ENCODE measurements at places on chromosomes 12 and 14.
A peak's percentile ranks its signal among the peaks of the same experiment; 100 is the strongest.

- DNase-seq: no peak
Measured at GRCh38 chr14:72946491-72946890, 20.2 kb downstream of the DCAF4 start.

- no peak for DNase-seq
Measured at GRCh38 chr12:99339663-99340062, 307.9 kb upstream of the GARIN6 start.

DNA sequence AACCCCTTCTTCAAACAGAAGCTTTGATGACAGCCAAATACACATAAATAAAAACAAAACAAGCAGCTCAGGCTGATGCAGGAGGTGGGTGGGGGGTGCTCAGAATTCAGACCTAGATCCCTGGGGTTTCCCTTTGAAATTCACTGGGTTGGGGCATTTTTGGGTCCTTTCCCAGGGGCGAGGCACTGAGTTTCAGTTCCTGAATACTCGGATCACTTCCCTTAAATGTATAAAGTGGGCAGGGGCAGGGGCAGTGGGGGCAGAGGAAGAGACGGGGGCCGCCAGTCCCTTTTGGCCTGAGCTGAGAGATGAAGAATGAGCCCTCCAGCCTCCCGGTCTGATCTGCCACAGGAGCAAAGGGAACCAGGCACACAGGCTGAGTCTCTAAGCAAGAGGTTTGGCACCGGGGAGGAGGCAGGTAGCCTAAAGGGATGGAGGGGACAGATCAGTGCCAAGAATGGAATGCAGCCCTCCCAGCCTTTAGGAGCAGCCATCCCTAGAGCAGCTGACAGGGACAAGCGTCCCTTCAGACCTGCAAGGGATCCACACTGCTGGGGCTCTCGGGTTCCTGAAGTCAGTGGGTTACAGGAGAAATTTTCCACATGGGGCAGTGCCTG is 20.3 kb downstream of the KDM2B start:
- no peak for DNase-seq

- no peak for DNase-seq
Measured at GRCh38 chr14:55146425-55146824, 17.4 kb downstream of the LGALS3 start.

- DNase-seq: peak; percentile 55
Measured at GRCh38 chr12:72753571-72753970, 481.4 kb downstream of the TRHDE start.

DNA sequence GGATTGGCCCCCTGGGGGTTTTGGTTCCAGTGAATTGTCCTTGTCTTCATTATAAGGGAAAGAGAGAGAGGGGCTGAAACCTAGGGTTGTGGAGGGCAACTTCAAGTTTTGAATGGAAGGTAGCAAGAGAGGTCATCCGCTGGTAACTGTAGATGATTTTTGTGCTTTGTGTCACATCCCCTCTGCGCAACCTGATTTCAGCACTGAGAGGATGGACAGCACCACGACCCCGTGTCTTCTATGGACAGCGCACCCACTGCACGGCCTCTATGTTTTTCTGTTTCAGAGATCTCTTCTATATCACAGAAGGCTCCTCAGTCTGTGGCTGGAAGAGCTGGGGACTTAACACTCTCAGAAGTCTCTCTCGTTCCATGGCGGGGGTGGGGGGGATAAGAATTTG is 127.0 kb upstream of the RPH3A start:
- DNase-seq: peak; percentile 24

GRCh38 chr12:77745624-77746023 is 85.1 kb upstream of the NAV3 start:
- DNase-seq: no peak

GRCh38 chr12:1197264-1198018 is 206.4 kb downstream of the ERC1 start:
- no peak for DNase-seq

GRCh38 chr14:91019673-91020072 is 40.8 kb downstream of the RPS6KA5 start:
- DNase-seq: no peak

- DNase-seq: no peak
Measured at GRCh38 chr14:54889919-54890318, 12.7 kb downstream of the GCH1 start.

- DNase-seq: no peak
Measured at GRCh38 chr14:49240383-49240782, 345.8 kb downstream of the RPS29 start.

DNA sequence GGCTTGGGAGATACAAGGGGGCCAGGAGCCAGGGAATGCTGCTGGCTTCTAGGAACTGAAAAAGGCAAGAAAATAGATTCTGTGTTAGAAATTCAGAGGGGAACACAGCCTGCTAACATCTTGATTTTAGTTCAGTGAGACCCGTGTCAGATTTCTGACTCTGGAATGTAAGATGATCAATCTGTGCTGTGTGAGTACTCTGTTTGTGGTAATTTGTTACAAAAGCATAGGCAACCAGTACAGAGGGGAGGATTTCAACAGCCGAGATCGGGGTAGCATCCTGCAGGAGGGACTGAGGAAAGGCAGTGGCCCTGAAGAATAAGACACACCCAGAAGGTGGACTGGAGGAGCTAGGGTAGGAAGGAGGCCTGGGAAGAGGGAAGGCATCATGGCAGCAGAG is 410.0 kb upstream of the CCDC196 start:
- DNase-seq: no peak

- no peak for DNase-seq
Measured at GRCh38 chr12:57657744-57658143, 24.7 kb upstream of the B4GALNT1 start.

GRCh38 chr14:61525293-61526011 is 169.9 kb upstream of the HIF1A start:
- DNase-seq: no peak

- no peak for DNase-seq
Measured at GRCh38 chr12:94844452-94844851, 159.0 kb downstream of the NDUFA12 start.

DNA sequence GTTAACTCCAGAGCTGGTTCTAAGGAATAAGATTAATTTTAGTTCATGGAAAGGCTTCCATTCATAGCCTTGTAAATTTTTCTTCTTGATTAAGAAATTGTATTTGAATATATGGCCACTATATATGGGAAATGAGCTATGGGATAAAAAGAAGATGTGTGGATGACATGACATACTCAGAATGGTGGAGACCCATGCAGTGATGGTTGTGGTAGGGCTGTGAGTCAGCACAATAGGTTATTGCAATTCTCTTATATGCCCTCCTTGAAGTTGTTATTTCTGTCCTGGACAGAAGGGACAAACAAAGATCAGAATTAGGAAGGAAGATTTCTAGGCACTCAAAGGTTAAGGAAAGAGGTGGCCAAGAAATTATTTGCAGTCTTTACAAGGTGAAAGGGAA is 21.5 kb downstream of the RASSF9 start:
- no peak for DNase-seq

GRCh38 chr12:98399532-98399931 is 115.9 kb upstream of the TMPO start:
- DNase-seq: peak; percentile 26

- no peak for DNase-seq
Measured at GRCh38 chr14:31954991-31955390, 122.1 kb upstream of the ARHGAP5 start.

- DNase-seq: no peak
Measured at GRCh38 chr12:9792185-9792900, 31.6 kb upstream of the CD69 start.

DNA sequence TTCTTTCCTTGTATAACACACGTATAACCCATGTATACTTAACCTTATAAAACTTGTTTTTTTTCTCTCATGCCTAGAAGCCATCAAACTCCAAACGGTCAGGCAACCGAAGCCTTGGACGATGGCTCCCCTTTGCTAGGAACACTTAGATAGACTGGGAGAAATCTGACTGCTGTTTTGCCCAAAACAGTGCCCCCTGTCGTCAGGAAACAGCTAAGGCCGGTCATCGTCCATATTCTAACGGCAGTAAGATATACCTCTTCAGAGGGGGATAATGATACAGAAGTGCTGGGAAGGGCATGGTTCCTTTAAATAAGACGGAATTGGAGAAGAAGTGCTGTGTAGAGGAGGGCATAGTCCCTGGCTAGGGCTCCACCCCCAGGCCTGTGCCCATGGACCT is 130.5 kb downstream of the SLC41A2 start:
- DNase-seq: no peak

GRCh38 chr12:131015581-131016337 is 62.1 kb downstream of the ADGRD1 start:
- DNase-seq: no peak

DNA sequence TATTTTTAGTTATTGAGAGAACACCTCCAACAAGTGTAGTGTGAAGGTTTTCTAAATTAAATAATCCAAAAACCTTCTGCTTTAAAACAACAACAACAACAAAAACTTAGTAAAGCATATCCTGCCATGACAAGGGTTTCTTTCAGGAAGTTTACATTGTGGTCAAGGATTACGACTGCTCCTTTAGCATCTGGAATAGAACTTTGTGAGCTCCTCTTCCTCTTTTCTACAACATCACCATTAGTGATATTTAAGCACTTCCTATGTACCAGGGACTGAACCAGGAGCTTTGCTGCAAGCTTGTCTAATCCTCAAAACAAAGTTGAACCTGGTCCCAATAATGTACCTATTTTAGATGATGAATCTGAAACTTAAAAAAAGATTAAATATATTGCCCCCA is 315.4 kb upstream of the KITLG start:
- DNase-seq: no peak

DNA sequence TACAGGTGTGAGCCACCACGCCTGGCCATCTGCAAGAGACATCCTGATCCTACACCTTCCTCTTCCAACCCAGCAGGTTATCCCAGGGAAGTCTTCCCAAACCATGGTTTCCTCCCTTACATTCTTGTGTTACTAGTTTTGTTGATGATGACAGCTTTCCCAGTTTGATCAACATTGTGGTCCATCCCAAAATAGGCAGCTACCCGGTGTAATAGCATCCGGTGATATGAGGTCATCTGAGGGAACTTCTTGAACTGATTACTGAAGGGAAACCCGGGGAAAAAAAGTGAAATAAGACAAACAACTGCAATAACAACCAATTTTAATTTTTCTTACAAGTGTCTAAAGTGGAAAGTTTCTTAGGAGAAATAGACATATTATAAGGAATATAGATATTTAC is 45.3 kb upstream of the STAC3 start:
- no peak for DNase-seq

DNA sequence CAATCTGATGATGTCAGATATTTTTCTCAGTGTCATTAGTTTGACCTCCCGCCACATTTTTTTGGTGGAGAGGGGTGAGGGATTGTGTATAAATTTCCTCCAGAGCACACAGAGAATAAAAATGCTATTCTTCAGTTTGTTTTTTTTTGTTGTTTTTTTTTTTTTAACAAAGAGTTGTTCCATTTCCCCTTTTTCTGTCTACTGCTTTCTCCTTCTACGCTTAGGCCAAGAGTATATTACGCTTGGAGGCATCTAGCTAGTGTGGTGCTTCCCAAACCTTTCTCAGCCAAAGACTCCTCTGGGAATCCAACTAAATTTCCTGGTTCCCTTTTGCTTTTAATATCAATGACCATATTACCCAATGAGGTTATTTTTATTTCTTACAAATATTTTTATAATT is 465.6 kb downstream of the ZFP36L1 start:
- no peak for DNase-seq

- no peak for DNase-seq
Measured at GRCh38 chr12:20383612-20384011, 15.3 kb downstream of the PDE3A start.

DNA sequence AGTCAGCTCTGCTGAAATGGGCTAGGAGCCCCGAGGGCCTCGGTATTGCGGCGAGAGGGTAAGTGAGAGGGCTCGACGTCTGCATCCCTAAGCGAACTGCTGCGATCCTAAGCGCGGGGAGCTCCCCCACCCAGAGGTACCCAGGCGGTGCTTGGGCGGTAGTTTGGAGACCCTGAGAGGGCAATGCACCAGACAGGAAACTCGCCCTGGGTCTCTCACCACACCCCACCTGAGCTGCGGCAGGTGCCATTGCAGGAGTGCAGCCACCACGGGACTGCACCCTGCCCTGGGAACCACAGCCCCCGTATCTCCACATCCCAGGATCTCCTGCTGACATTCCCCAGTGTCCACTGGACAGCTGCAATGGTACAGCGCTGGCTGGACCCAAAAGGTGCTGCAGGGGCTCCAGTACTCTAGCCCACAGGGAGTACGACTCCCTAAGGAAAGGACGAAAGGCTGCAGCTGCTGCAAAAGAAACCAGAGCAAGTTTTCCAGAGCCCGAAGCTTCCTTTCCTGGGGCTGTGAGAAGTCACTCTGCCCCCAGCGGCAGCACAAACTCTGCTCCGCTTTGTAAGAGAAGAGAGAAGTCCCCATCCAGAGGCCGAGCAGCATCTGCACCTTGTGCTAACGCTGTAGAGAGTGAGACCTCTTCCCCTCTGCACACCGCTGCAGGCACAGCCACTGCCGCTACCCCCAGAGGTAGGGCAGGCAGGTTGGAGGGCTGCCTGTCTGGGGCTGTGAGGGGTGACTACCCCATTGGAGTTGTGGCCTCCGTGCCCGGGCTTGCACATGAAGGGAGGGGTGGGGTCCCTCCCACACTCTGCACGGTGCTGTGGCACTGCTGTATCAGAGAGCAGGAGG is 31.1 kb upstream of the MON2 start:
- DNase-seq: peak; percentile 52

DNA sequence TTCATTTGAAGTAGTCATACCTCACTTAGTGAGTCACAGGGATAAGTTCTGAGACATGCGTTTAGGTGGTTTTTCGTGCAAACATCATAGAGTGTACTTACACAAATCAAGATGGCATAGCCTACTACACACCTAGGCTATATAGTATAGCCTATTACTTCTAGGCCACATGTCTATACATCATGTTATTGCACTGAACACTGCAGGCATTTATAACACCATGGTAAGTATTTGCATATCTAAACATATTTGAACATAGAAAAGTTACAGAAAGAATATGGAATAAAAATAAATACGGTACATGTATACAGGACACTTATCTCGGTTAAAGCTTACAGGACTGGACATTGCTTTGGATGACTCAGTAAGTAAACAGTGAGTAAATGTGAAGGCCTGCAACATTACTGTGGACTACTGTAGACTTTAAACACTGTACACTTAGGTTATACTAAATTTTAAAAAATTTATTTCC is 670.6 kb downstream of the SLC16A7 start:
- no peak for DNase-seq

Data from right hindlimb (tissue), 1 donor.